ENCODE measurements at places on chromosomes 7 and 10. TPM values are rescaled to one million over a fixed set of nuclear protein-coding genes. Genes with fewer than 3 reads are reported as not detected.

DNA sequence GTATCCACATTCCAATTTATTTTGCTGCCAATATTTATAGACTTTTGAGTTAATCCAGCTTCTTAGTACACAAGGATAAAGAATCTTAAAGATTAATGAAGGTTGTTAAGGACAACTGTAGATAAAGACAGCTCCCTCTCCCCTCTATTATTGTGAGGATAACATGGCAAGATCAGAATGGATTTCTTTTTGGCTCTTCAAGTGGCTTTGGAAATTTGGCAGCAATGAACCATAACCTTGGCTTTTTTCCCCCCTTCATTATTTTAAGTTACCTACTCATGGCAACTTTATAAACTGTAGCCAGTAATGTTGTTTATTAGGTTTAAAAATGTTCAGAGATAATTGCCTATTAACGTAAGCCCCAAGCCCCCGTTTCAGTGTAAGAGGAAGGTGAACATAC, 131.1 kb upstream of the SLC26A5 start:
- no peak for ATAC-seq

Gene SCIN
- total RNA-seq, result 2.2 TPM

- peak; percentile 66 for ATAC-seq
Observed at GRCh38 chr7:137846827-137847567, at the start of gene DGKI. TSS of gene DGKI (minus strand) at chr7:137846974.

GRCh38 chr7:8785081-8785480, 351.7 kb downstream of the NXPH1 start:
- ATAC-seq, result no peak

- no peak for ATAC-seq
Observed at GRCh38 chr7:80134115-80134535, 506 bp upstream of the GNAI1 start.

Data from gastroesophageal sphincter (tissue), 4 donors.